ENCODE measurements at places on chromosomes 16 and 17.

DNA sequence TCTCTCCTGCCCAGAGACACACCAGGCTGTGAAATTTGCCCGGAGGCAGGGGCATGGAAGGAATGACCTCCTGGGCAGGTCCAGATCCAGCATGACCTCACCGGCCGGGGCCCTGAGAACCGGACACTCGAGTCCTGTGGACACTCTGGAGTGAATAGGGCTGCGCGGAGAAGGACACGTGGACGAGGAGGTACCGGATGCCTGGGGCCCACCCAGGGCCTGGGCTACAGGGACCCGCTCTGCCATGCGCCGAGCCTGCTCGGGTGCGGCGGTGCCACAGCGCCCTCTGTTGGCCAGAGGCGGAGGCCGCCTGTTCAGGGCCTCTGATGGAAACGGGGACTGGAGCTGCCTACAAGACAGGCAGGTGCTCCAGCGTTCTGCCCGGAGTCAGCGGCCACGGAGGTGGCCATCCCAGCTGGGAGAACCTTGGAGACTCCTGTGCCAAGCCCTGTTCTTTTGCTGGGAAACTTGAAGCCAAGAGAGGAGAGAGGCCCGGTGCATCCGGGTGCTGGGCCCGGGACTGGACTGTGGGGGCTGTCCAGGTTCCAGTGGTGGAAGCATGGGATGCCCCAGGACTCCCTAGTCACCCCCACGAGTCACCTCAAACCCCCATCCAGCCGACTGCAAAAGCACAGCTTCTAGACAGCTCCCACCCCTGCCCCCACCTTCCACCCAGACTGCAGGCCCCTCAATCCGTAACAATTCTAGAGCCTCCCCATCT, 19.3 kb upstream of the NXPH3 start:
- DNase-seq, result no peak

- no peak for DNase-seq
These were observed 251.2 kb downstream of the ENGASE start for GRCh38 chr17:79325709-79326430.

DNA sequence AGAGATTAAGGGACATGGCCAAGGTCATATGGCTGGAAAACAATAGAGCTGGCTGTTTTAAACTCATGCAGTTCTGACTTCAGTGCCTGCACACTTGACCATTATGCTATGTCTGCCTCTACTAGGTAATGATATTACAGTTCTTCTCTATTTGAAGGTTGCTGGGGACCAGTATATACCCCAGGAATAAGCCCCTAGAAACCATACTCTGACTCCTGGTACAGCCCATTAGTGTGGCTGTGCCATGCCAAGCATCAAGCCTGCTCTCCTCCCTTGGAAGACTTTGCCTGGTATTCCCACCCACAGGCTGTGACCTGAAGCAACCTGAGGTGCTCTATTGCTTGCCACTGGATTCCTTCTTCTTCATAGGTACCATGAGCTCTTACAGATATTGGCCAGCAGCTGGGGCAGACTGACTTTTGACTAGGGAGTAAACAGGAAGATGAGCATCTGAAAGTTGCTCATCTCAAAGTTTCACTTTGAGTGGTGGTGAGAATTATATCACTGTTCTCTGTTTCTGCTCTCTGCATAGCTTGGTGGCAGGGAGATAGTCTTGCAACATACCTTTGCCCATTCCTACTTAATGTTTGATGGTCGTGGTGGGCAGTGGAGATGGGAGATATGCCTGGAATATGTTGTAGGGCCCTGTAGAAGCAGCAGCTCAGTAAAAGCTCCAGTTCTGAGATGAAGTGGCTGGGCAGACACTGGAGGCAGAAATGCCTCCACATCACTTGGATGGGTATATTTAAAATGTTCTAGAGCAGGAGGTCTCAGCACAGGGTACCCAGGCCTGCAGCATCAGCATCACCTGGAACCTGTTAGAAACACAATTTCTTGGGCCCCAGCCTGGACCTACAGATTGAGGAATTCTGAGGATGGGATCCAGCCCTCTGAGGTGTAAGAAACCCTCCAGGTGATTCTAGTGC, 274.7 kb downstream of the HS3ST4 start:
- DNase-seq, result no peak

DNA sequence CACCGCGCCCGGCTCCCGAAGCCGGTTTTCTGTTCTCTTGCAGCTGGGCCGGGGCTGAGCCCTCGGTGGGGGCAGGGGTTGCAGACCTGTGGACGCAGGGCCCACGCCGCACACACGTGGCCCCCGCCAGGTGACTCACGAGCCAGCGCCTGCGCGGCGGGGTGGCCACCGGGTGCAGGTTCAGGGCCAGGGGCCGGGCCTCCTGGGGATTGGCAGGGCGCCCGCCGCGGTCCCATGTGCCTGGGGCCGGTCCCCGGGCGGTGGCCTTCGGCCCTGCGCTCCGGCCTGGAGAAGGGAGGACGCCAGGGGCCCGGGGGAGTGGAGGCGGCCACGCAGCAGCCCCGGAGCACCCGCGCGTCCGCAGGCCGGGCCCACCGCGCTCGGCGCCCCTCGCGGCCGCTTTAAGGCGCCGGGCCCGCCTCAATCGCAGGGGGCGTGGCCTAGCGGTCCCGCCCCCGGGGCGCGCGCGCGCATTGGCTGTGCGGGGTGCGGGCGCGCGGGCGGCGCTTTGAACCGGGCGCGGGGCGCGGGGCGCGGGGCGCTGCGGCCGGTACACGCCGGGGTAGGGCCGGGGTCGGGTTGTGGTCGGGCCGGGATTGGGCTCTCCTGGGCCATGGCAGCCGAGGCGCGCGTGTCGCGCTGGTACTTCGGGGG, at the start of gene SLC25A10:
SLC25A10 (plus strand) TSS at position 471 of the 654 bp plus-strand sequence; CDS start at position 614, 143 bp downstream.
- DNase-seq, result no peak

DNA sequence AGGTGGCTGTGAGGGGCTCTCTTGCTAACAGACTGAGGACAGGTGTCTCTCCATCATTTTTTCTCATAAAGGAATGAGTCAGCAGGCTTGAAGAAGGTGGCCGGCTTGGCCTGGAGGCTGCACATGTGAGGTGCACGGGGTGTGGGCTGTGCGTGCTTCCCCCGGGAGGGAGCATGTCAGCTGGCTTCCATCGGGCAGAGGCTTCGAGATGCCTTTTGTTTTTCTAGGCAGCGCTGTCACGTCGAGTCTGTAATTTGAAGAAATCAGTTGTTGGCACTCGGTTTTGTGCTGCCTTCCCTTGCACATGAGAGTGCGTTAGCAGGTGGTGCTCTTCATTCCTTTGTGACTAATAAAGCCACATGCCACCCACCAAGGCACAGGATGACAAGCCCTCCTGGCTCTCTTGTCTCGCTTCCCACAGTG, 89.7 kb downstream of the NPIPB11 start:
- no peak for DNase-seq

DNA sequence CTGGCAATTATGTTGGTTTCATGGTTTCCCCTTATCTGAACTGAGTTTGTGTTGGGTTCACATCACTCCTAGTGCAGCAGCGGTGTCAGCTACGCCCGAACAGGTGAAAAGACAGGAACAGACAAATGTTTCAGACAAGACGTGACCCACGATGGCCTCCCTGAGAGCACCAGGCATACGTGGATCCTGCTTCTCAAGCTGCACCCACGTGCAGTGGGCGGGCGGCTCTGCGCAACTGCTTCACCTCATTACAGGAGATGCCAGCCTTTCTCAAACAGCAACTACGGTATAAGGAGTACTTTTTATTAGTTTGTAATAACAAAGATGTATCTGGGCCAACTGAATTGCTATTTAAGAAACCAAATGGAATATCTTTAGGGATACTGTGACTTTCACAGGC, 32.8 kb upstream of the SLC38A8 start:
- no peak for DNase-seq

GRCh38 chr16:9148374-9149015, 57.1 kb downstream of the HAPSTR1 start:
- DNase-seq, result no peak

DNA sequence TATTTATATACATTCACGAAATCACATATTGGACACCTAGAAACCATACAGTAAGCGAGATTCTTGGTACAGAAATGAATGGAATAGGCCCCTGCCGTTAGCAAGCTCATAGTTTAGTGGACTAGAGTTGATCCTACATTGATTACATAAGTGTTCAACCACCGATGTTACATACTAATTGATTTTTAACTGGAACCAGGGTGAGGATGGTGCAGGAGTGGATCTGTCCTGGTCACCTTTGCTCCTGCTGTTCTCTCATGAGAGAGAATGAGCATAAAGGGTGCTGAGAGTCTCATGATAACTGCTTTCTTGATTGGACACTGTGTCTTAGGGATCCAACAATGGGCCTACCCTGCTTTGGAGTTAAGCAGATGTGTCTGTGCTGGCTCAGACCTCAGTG, 13.9 kb downstream of the MAP2K4 start:
- no peak for DNase-seq

DNA sequence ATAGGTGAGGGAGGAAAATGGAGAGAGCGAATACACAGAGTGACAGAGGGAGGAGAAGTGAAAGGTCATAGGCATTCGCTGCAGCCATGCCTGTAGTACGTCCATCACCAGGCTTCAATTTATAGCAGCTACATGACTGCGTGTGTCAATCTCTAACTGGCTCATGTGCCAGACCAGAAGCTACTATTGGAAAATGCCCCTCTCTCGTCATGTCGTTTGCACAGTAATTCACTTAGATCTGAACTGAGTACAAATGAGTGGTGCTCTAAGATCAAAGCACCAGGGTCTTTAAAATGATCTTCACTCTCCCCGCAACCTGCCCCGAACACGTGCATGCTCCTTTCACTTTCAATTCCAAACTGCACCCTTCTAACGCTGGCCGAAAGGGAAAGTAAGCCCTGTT, 51.3 kb downstream of the ADCY9 start:
- DNase-seq, result no peak

DNA sequence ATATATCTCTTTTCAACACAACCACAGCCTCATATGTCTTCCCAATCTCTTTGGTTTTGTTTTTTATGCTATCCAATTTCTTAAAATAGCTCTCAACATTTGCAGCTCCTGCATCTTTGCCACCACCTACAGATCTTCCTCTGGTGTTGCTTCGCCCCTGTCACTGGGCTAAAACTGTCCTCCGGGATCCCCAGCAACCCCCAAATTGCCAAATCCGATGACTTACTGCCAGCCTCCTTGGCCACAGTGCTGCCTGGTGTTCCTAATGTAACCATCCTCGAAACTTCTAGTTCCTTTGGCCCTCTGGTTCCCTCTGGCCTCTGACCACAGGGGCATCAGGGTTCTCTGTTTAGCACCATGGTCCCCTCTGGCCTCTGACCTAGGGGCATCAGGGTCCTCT, 70.8 kb downstream of the ELAC2 start:
- DNase-seq, result no peak

DNA sequence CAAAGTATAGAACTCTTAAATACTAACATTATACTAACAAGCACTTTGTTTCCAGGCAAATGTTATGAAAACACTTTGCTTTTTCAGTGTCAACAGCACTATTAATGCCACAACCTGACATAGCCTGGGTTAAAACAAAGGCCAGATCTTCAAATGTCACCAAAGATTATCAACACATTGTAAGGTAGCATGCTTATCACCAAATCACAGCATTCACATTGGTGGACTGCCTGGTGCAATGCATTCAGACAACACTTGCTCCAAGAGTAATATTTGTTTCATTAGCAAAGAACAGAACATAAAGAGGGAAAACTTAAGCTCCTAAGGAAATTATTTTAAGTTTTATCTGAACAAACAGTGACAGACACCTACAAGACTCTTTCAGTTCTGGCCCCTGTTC, 1361.2 kb downstream of the CDH8 start:
- DNase-seq, result no peak

- DNase-seq, result no peak
These were observed 58.1 kb downstream of the ZDHHC7 start for GRCh38 chr16:84953190-84953746.

DNA sequence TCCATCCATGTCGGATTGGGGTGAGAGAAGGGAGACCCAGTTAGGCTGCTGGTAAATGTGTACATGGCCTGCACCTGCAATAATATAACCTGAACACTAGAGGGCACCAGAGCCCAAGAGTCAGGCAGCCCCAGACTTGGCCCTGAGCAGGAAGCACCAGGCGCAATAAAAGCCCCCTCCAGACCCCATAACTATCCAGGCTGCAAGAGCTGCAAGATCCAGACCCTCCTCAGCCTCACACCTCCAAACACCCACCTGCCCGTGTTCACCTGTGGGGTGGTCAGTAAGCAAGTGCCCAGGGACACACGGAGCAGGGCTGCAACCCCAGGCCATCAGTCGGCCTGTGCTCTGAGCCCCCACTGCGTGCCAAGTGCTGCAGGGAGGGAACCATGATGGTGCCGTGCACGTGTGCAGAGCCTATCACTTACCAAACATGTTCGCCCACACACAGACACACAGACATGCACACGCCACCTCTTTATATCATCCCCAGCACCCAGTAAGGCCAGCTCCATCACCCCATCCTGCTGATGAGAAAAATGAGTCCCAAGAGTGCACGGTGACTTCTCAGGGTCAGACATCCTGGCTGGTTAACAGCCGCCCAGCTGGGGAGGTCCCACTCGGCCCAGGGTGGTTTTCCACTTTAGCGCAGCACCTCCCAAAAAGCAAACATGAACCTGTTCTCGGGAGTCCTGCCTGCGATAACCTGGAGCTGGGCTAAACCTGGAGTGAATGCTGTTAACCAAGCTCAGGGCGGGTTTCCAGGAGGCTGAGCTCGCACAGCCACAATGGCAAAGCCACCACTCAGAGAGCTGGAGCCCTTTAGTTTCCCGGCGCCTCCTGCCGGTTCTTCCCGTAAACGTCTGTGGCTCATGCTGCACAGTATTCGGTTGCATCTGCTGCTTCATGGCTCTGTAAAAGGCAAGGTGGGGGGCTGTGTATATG, 439.8 kb downstream of the SOX9 start:
- DNase-seq, result no peak

- DNase-seq, result no peak
These were observed 93.0 kb downstream of the SEC14L1 start for GRCh38 chr17:77233635-77234334.

GRCh38 chr17:30278032-30278431, 13.7 kb downstream of the BLMH start:
- no peak for DNase-seq

DNA sequence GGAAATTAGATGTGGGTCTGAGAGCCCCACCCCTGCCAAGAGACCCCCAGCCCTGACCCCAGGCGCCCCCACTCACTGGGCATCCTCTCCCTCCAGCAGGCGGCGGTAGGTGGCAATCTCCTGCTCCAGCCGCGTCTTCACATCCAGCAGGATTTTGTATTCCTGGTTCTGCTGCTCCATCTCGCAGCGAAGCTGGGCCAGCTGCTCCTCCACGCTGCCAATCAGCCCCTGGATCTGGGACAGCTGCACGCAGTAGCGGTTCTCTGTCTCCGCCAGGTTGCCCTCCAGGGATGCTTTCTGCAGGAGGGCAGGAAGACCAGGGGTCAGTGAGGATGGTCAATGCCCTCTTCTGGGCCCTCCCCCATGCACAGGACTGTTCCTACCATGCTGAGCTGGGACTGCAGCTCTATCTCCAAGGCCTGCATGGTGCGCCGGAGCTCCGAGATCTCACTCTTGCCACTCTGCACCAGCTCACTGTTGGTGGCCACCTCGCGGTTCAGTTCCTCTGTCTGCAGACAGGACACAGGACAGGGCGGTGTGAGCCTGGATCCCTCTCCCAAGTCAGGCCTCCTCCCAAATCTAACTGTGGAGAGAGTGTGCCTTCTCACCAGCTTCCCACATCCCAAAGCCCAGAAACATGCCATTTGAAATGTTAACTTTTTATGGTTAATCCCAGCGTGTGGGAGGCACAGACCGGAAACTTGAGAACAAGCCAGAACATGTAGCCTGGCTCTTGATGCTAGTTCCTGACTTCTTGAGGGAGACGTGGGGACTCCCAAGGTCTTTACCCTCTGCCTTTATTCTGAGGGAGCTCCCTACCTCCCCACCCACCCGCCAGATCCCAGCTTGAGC, 3.6 kb downstream of the KRT17 start:
- no peak for DNase-seq
